Diencephalon (tissue), 1 donor: ENCODE measurements at places on chromosomes 12 and 14. TPM values are rescaled to one million over a fixed set of nuclear protein-coding genes. Genes with fewer than 3 reads are reported as not detected.

PPP4R4 gene
- 11.8 TPM for total RNA-seq

MYF5 gene
- total RNA-seq, result not detected

HOXC12 gene
- not detected for total RNA-seq

IFNG-AS1 gene
- not detected for total RNA-seq

PLEKHG7 gene
- total RNA-seq, result not detected

SPTB gene
- total RNA-seq, result 28.1 TPM

STON2 gene
- total RNA-seq, result 109 TPM

TAS2R10 gene
- 3.7 TPM for total RNA-seq

KERA gene
- total RNA-seq, result 0.23 TPM

MGST1 gene
- 14.5 TPM for total RNA-seq

ERBB3 gene
- total RNA-seq, result 6.2 TPM

GPHN gene
- total RNA-seq, result 100 TPM

KLRC2 gene
- total RNA-seq, result 4.4 TPM

SOAT2 gene
- total RNA-seq, result not detected

DHRS7 gene
- total RNA-seq, result 63.9 TPM

TAS2R13 gene
- 4.8 TPM for total RNA-seq

EEF1AKMT3 gene
- total RNA-seq, result 2.8 TPM
